ENCODE measurements at places on chromosomes 4 and X.

- no peak for DNase-seq
These were observed 36.1 kb downstream of the NBDY start for GRCh38 chrX:56764975-56765791.

GRCh38 chrX:38484607-38485498 is 76.5 kb upstream of the TSPAN7 start:
- DNase-seq = no peak

DNA sequence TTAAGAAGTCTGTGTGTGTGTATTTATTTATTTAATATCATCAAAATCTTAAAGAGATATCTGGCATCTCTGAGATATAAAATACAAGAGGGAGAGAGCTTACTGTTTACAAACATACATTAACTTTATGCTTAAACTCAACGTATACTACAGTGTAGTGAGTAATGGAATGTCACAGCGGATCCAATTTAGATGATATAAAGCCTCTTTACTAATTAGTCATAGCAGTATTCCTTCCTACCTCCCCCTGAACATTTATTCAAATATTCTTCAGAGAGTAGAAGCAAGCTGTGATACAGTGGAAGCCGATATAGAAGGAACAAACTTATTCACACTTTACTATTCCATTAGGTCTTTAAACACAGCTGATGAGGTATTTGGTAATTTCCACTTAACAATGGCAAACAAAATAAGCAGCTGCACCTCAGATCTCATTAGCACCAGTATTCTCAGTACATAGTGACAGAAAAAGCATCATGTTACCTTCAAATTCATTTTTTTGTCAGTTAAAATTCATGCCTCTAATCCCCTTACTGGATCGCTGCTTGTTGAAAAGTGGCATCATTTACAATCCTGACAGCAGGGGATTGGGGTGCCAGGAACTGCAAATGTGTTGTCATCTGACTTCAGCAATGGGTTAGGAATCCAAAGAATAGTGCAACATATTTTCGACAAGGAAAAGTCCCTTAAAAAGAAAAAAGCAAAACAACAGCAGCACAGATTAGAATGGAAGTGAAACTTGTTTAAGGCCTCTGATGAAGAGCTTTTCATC is 658.7 kb upstream of the EPHA5 start:
- DNase-seq = no peak

DNA sequence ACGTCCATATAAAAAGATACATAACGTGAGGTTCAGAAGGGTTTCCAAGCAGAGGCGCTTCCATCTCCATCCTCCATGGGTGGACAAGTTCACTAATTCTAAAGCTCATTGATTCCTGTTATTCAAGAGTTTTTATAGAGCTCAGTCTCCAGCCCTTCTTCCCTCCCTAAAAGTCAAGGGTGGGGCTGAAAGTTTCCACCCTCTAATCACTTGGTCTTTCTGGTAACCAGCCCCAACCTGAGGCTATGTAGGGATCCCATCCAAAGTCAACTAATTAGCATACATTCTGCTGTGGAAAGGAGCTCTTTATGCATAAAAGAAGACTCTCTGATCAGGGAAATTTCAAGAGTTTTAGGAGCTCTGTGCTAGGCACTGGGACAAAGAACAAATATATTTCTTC is 46.9 kb upstream of the VEGFC start:
- DNase-seq = no peak

DNA sequence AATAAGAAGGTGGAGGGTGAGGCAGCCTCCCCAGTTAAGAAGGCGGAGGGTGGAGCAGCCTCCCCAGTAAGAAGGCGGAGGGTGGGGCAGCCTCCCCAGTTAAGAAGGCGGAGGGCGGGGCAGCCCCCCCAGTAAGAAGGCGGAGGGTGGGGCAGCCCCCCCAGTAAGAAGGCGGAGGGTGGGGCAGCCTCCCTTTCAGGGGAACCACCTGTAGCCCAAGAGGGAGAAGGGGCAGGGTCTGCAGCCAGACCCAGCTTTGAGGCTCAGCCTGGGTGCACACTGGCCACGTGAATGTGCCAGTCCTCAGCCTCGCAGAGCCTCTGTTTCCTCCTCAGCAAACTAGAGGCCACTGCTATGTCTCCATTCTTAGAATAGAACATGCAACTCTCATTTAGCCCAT is 52.6 kb downstream of the HMX1 start:
- no peak for DNase-seq

DNA sequence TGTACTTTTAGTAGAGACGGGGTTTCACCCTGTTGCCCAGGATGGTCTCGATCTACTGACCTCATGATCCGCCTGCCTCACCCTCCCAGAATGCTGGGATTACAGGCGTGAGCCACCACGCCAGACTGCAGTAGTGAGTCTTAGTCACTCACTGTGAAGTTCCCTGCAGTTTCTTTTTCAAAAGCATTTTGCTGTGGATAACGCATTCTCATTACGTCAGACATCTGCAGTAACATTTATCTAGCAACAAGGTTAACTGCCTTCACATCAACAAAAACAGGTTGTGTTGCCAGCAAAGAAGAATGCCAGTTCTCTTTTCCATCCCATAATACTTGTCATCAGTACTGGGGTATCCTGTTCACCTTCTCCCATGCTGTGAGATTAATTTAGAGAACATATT is 164.6 kb downstream of the DHRSX start:
- DNase-seq = no peak

- no peak for DNase-seq
These were observed 95.8 kb downstream of the SORBS2 start for GRCh38 chr4:185716141-185716551.

DNA sequence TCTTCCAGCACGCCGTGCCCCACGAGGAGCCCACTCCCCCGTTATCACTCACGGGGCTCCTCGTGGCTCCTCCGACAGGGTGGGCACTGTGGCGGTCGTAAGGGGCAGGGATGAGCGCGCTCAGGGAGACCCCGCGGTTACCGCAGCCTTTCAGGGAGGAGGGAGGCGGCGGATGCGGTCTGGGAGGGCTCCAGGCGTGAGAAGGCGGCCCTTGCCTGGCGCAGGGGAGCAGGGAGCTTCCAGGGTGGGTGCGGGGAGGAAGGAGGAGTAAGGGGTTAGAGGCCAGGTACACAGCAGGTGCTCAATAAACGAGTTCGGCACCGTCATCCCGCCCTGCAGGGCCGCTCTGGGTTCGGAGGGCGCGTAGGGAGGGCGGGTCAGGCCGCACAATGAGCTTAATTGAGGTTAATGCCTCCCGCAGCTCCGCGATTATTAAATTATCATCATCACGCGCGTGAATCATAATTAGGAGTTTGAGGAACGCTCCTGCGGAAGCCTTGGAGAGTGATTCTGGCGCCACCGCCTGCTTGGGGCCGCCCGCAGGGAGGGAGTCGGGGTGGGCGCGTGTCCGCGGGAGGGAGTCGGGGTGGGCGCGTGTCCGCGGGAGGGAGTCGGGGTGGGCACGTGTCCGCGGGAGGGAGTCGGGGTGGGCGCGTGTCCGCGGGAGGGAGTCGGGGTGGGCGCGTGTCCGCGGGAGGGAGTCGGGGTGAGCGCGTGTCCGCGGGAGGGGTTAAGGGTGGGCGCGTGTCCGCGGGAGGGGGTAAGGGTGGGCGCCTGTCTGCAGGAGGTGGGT is 7.6 kb upstream of the NKX1-1 start:
- no peak for DNase-seq
